IPS DF 19.7 (cell line): ENCODE measurements at places on chromosomes 6 and 20.

DNA sequence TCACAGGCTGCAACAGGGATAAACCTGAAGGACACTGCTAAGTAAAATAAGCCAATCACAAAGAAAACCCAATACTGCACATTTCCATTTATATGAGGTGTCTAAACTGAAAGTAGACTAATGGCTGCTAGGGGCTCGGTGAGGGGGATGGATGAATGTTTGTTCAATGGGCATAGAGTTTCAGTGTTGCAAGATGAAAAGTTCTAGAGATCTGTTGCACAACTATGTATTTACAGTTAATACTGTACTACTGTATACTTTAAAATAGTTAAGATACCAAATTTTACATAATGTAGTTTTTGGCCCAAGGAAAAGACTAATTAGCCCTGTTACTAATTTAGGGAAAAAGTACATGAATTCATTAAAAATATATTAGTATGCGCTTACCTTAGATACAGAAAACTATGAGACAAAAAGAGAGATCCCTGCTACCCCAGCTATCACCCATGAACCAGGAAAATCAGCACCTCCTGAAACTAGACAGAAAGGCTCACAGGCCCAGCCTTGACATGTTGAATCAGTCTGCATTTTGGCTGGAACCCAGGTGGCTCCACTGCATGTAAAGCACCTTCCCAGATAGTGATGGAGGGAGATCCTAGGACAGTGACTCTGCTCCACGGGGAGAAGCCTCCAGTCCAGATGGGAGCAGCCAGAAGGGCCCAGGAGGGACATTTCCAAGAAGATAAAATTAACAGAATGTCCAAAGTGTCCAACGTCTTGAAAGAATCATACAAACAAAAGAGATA, 16.1 kb downstream of the HLA-F start:
- DNase-seq: no peak

DNA sequence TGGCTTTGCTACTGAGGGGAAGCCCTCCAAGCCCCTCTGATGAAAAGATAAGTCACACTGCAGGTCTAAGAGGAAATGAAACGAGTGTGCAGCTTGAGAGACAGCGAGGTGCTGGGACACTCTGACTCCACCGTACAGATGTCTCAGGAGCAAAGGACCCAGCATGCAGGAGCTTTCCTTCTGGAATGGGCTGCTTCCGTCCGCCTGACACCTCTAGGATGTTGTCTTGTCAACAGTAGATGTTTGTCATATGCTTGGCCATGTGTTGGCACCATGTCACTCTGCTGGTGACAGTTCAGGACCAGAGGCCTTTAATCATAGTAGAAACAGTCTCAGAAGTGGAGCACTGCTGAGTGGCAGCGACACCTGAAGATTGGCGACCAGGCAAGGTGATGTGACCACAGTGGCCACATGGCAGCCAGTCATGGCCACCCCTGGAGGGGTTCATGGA, 46.7 kb downstream of the SLC24A3 start:
- no peak for DNase-seq

- no peak for DNase-seq
Measured at GRCh38 chr6:18420328-18420727, 33.2 kb downstream of the RNF144B start.

DNA sequence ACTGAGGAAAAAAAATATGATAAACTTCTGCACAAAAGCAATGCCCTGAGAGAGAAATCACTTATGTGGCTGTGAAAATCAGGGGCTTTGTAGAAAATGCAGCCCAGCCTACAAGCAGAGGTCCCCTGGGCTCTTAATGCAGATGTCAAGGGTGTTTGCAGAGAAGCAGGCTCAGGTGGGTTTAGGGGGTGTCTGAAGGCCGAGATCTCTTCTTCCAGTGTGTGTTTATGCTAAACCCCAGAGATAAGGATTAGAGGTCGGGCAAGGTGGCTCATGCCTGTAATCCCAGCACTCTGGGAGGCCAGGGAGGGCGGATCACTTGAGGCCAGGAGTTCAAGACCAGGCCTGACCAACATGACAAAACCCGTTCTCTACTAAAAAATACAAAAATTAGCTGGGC, 78.5 kb downstream of the TMEM242 start:
- DNase-seq: no peak

DNA sequence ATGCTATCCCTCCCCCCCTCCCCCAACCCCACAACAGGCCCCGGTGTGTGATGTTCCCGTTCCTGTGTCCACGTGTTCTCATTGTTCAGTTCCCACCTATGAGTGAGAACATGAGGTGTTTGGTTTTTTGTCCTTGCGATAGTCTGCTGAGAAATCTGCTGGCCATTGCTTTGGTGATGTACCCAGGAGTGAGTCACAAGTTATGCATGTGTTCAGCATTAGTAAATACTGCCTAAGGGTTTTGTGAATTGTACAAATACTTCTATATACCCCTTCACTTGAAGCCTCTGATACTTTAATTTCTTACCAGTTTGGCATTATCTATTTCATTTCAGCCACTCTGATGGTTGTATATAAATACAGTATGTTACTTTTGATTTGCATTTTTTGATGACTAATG, 711.3 kb upstream of the GJE1 start:
- no peak for DNase-seq

GRCh38 chr6:137473598-137473997, 20.6 kb downstream of the OLIG3 start:
- DNase-seq: no peak

DNA sequence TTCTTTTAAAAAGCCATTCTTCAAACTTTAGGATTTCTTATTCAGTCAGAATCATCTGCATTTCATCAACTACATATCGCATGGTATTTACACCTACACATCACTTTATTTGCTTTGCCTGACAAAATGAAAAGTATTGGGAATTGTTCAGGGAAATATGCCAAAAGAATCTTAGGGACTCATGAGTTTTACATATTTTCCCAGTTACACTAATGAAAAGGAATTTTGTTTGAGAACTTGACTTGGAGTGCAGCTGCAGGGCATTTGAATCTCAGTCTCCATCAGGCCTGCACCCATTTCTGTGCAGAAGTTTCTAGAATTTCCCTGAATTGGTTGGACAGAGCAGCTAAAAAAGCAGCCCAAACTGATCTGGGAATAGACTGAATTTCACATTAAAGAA, 65.3 kb downstream of the MTHFD1L start:
- no peak for DNase-seq

- DNase-seq: no peak
Measured at GRCh38 chr6:54988576-54988975, 142.0 kb downstream of the FAM83B start.
